ENCODE measurements at places on chromosomes 12 and 14. TPM values are rescaled to one million over a fixed set of nuclear protein-coding genes. Genes with fewer than 3 reads are reported as not detected.

WNT1 gene
- total RNA-seq, result not detected

RASAL1 gene
- not detected for total RNA-seq

ABCD2 gene
- total RNA-seq, result 11.8 TPM

G2E3 gene
- total RNA-seq, result 11.3 TPM

ZDHHC22 gene
- total RNA-seq, result not detected

FGF23 gene
- not detected for total RNA-seq

SERPINA4 gene
- not detected for total RNA-seq
